Small intestine (tissue), 16 donors: ENCODE measurements at places on chromosomes 2 and 18. TPM values are rescaled to one million over a fixed set of nuclear protein-coding genes. Genes with fewer than 3 reads are reported as not detected.

DNA sequence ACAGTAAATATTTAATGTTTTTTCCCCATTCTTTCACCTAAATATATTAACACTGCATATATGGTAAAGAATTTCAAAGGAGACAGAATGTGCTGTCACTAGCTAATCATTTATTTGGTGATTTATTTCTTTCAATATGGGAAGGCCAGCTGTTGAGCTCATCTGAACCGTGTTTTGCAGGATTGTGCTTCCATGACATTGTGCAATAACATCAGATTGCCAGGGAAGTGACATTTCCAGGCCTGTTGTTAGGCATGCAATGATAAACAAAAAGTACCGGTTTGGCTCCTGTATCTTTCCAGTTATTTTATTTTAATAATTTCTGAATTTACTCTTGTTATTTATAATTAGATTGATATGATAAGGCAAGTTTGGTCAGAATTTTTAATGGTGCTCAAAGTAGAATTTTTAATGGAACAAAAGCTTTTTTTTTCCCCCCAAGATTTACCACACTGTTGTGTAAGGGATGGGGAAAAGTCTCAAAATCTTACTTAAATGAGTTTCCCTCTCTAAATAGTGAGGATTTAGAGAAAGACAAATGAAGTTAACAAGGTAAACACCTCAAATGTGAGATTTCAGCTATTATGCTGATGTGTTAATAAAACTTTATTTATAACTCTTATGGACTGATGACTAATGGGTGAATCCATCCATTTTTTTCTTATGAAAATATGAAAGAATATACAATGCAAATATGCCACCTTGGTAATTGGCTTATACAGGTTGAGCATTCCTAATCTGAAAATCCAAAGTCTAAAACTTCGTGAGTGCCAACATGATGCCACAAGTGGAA lies 52.7 kb downstream of the MALT1 start:
- peaks cover 19% of the 10 kb centered on the region for H3K36me3 ChIP-seq
- H3K27me3 ChIP-seq = no peaks in the 10 kb centered on the region
- H3K27ac ChIP-seq = no peak overlapping the region
- H3K4me1 ChIP-seq = no peaks in the 10 kb centered on the region
- H3K4me3 ChIP-seq = no peak overlapping the region

- H3K36me3 ChIP-seq = peaks cover 2% of the 10 kb centered on the region
- H3K4me1 ChIP-seq = peaks cover 19% of the 10 kb centered on the region
- peak overlapping the region; percentile 94 for H3K27ac ChIP-seq
Measured at GRCh38 chr2:206160125-206160806, 571 bp downstream of the EEF1B2 start.

The IL1RL2 gene
- not detected for polyA plus RNA-seq

- no peak overlapping the region for H3K4me3 ChIP-seq
- H3K27ac ChIP-seq = no peak overlapping the region
Measured at GRCh38 chr2:101809698-101810097, 112.2 kb downstream of the MAP4K4 start.

GRCh38 chr18:26454192-26454591 lies 94.2 kb downstream of the KCTD1 start:
- no peaks in the 10 kb centered on the region for H3K27me3 ChIP-seq
- H3K27ac ChIP-seq = no peak overlapping the region
- no peak for DNase-seq

DNA sequence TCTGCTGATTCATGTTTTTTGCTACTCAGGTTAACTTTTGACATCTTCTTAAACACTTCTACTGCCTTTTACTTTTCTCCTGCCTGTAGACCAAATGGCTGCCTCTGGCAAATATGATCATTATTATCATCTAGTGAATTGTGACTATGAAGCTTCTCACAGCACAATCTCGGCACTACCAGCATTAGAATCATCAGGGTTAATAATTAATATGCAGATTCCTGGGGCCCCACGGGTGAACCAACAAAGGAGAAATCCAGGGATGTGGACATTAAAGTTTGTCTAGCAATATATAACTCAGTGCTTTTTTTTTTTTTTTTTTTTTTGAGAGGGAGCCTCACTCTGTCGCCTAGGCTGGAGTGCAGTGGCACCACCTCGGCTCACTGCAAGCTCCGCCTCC lies 136.1 kb downstream of the SPOPL start:
- no peak overlapping the region for H3K4me3 ChIP-seq
- no peaks in the 10 kb centered on the region for H3K36me3 ChIP-seq
- H3K4me1 ChIP-seq = no peaks in the 10 kb centered on the region
- DNase-seq = no peak
- no peaks in the 10 kb centered on the region for H3K27me3 ChIP-seq

GRCh38 chr2:149143734-149144133 lies 105.2 kb downstream of the LYPD6B start:
- no peak for DNase-seq
- H3K4me1 ChIP-seq = no peaks in the 10 kb centered on the region
- no peaks in the 10 kb centered on the region for H3K36me3 ChIP-seq
- H3K4me3 ChIP-seq = no peak overlapping the region
- H3K27ac ChIP-seq = no peak overlapping the region

DNA sequence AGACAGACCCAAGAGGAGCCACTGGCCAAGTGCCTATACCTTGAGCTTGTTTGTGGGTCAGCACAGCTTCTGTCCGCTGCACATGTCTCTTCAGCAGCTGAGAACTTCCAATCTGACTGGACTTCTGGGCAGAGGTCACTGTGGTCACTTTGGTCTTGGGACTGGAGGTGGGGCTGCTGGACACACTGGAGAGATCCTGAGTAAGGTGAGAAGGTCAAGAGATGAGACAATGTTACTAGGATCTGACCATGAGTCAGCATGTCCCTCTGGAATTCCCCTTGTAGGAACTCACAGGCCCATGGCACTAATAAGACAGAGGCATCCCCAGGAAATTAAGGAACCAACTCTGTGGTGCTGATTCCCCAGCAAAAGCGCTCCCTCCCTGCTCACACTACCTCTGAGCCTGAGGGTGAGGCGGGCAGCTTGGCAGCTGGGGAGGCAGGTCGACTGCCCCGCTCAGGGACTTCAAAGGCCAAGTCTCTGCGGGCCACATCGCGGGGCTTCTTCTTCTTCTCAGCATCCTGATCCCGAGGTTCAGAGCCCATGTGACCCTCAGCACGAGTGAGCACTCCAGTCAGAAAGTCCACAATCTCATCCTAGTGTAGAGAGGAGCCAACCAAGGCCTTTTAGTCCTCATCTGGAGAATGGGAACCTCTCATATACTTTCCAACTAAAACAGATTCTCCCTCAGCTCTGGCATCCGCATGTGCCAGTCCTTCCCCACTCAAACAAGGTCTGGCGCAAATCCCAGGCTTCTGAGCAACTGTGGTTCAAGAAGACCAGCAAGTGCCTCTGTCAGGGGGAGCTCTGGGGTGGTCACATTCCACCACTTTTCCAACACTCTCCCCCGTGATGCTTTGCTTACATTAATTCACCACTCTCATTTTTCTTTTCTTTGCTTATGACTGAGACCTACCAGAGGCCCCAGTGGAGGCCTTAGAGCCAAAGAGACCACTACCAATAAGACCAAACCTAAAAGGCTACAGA lies 29.4 kb downstream of the KANSL3 start:
- no peaks in the 10 kb centered on the region for H3K4me1 ChIP-seq
- peaks cover 61% of the 10 kb centered on the region for H3K36me3 ChIP-seq
- H3K27ac ChIP-seq = no peak overlapping the region
- DNase-seq = no peak

GRCh38 chr18:79766308-79766707 lies 31.4 kb upstream of the KCNG2 start:
- no peaks in the 10 kb centered on the region for H3K4me1 ChIP-seq
- H3K27me3 ChIP-seq = no peaks in the 10 kb centered on the region
- no peak overlapping the region for H3K4me3 ChIP-seq
- no peak overlapping the region for H3K27ac ChIP-seq

The CEP68 gene
- polyA plus RNA-seq = 9.5 TPM

The PRLH gene
- polyA plus RNA-seq = not detected
